ENCODE measurements at places on chromosomes 12 and 14.
A peak's percentile ranks its signal among the peaks of the same experiment; 100 is the strongest.

DNA sequence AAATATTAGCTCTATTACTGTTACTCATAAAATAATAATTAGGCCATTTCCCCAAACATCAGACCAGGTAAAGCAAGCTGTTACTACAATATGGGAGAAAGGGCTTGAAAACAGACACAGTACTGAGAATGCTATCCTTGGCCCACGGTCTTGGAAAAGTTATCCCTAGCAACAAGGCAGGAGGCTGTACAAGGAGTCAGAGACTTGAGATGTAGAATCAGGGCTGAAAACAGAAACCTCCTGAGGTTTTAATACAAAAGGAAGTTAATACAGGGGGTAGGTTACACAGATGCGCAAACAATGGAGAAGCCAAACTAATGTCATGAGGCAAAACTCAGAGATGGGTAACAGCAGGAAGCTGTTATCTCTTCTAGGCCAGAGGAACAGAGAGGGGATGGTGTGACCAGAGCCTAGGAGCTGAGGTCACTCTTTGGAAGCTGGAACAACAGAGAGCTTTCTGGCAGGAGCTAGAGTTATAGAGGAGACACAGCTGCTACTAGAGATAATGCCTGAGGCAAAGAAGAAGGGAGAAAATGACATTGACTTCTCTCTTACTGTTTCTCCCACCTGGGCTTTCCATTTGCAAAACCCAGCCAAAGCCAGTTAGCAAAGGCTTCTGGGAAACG is 248.8 kb downstream of the SUDS3 start:
- DNase-seq: peak; percentile 25

GRCh38 chr12:31474751-31475150 is 116.2 kb downstream of the DENND5B start:
- DNase-seq: no peak

DNA sequence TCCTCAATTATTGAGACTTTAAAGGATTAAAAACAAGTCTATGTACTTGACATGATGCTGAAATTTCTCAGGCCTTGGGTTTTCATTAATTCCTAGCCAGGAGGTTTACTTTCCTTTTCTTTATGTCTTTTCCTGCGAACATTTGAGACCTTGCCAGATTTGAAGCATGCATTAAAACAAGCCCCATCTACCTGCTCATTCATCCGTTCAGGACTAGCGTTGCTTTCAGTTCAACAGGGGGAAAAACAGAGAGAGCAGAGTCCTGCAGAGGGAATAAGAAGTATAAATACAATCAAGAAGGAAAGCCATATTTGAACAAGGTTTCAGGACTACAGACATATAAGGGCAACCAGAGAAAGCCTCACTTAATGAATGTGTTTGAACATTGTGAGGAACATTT is 542.4 kb downstream of the DIO2 start:
- DNase-seq: no peak

DNA sequence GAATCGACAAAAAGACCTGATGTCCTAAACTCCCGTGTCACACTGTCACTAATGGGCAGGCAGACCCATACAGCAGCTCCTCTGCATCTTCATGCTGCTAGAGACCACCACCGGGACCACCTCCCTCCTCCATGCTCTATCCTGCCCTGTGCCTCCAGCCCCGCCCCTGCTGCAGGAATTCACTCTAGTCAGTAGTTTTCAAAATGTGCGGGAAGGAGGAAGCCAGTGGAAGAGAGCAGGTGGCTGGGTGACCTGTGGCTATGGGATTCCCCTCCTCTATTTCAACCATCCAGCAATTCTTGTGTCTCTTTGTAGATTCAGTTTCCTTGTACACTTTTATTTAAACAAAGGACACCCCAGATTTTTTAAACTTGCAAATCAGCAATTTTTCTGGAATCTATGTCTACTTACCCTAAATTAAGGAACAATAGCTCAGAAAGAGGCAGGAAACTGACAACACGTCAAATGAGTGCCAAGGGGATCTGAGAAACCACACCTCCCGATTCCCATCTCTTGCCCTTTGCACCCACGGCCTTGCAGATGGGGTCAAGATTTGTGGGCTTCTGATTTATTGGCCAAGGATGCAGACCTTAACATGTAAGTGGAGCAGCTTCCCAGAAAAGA is 20.4 kb upstream of the MAP1LC3B2 start:
- no peak for DNase-seq

DNA sequence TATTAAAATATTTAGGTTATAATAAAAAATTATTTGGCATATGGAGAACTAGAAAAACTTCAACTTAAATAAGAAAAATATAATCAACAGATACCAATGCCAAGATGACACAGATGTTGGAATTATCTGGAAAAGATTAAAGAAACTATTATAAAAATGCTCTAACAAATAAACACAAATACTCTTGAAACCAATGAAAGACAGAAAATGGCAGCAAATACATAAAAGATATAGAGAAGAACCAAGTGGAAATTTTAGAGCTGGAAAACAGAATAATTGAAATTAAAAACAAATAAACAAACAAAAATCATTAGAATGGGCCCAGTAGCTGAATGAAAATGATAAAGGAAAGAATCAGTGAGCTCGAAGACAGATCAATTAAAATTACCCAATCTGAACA is 5.1 kb upstream of the NELL2 start:
- no peak for DNase-seq

Data from OCI-M1 (cell line).